ENCODE measurements at places on chromosomes 6 and 20. TPM values are rescaled to one million over a fixed set of nuclear protein-coding genes. Genes with fewer than 3 reads are reported as not detected.

DNA sequence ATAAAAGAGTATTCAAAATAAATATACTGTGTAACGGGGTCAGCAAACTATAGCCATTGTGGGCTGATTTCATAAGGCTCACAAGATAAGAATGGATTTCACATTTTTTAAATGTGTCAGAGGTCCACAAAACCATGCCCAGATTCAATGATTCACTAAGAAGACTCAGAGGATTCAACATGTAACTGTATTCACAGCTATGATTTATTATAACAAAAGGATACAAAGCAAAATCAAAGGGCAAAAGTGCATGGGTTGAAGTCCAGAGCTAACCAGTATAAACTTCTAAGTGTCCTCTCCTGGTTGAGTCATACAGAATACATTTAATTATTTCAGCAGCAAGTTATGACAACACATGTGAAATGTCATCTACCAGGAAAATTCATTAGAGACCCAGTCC lies 49.2 kb downstream of the TBC1D32 start:
- H3K4me1 ChIP-seq: no peaks in the 10 kb centered on the region
- no peak overlapping the region for H3K27ac ChIP-seq
- no peak overlapping the region for H3K4me3 ChIP-seq
- DNase-seq: no peak

DNA sequence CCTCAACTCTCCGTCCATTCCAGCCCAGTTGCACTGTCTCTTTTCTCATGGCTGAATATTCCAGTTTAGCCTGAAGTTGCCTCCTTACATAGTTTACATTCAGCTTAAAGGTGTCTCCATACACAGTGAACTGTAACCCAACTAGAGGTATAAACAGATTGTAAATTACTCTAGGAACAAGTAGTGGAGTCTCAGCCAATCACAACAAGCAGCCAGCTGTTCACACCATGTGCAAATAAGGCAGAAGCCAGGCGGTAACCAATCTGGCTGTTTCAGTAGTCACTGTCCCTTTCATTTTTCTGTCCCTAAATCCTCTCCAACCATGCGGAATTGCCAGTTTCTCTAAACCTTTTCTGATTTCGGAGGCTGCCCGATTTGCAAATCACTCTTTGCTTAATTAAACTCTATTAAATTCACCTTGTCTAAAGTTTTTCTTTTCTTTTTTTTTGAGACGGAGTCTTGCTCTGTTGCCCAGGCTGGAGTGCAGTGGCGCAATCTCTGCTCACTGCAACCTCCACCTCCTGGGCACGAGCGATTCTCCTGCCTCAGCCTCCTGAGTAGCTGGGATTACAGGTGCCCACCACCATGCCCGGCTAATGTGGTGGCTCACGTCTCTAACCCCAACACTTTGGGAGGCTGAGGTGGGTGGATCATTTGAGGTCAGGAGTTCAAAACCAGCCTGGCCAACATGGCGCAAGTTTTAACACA lies 37.6 kb upstream of the GFOD1 start:
- H3K4me1 ChIP-seq: no peaks in the 10 kb centered on the region
- H3K27me3 ChIP-seq: no peaks in the 10 kb centered on the region
- DNase-seq: no peak
- H3K4me3 ChIP-seq: no peak overlapping the region
- no peak overlapping the region for H3K27ac ChIP-seq

DNA sequence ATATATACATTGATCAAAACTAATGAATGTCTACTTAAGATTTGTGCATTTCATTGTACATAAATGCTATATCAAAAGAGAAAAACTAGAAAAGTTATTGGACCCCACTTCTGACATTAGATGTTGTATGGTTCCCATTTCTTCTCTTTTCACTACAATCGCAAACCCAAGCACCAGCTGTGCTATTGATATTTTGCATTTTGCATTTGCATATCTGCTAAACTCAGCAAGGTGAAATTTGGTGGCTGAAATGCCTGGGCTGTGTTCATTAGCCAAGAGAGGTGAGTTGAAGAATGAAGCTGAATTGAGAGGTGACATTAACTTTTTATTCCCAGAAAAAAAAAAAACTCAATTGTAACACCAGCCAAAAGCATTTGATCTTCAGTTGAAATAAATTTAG lies 232.1 kb upstream of the TENT5A start:
- H3K27ac ChIP-seq: no peak overlapping the region
- DNase-seq: no peak
- H3K4me1 ChIP-seq: no peaks in the 10 kb centered on the region
- no peaks in the 10 kb centered on the region for H3K36me3 ChIP-seq
- H3K4me3 ChIP-seq: no peak overlapping the region
- no peaks in the 10 kb centered on the region for H3K27me3 ChIP-seq

DNA sequence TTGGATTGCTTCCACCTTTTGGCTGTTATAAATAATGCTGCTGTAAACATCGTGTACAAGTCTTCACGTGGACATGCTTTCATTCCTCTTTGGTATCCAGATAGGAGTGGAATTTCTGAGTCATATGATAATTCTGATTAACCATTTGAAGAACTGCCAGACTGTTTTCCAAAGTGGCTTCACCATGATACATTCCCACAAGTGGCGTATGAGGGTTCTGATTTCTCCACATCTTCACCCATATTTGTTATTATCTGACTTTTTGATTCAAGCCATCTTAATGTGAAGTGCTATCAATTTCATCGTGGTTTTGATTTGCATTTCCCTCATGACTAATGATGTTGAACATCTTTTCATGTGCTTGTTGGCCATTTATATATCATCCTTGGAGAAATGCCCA lies 2.9 kb upstream of the SNRPB start:
- no peak for DNase-seq
- no peak overlapping the region for H3K27ac ChIP-seq
- H3K27me3 ChIP-seq: no peaks in the 10 kb centered on the region

GRCh38 chr6:86964029-86964579 lies 26.8 kb downstream of the HTR1E start:
- no peaks in the 10 kb centered on the region for H3K4me1 ChIP-seq
- H3K4me3 ChIP-seq: no peak overlapping the region
- H3K27ac ChIP-seq: no peak overlapping the region
- no peaks in the 10 kb centered on the region for H3K36me3 ChIP-seq
- peaks cover 2% of the 10 kb centered on the region for H3K27me3 ChIP-seq
- DNase-seq: no peak

DNA sequence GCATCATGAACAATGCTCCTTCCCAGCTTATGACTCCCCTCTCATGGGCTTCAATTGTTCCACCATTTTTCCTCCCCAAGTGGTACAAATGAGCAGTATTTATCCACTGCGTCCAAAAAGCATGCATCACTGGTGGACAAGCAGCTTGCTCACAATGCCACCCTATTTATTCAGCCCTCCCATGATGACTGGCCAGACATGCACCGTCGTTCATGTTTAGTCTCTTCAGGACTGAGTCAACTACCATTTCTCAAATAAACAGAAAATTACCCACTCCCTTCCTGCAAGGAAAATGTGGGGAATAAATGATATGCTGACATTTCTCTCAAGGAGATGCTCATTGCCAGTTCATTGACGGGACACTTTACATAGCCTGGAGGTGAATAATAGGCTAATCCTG lies 300.4 kb downstream of the C6orf118 start:
- H3K4me1 ChIP-seq: no peaks in the 10 kb centered on the region

- no peaks in the 10 kb centered on the region for H3K36me3 ChIP-seq
- no peaks in the 10 kb centered on the region for H3K27me3 ChIP-seq
- H3K4me1 ChIP-seq: peaks cover 1% of the 10 kb centered on the region
Measured at GRCh38 chr6:101393829-101394251, 332 bp downstream of the GRIK2 start.

The TAAR2 gene
- polyA plus RNA-seq: not detected

The NFATC2 gene
- 1.2 TPM for polyA plus RNA-seq
